MM.1S (cell line): ENCODE measurements at places on chromosomes 5 and 9.
A peak's percentile ranks its signal among the peaks of the same experiment; 100 is the strongest.

DNA sequence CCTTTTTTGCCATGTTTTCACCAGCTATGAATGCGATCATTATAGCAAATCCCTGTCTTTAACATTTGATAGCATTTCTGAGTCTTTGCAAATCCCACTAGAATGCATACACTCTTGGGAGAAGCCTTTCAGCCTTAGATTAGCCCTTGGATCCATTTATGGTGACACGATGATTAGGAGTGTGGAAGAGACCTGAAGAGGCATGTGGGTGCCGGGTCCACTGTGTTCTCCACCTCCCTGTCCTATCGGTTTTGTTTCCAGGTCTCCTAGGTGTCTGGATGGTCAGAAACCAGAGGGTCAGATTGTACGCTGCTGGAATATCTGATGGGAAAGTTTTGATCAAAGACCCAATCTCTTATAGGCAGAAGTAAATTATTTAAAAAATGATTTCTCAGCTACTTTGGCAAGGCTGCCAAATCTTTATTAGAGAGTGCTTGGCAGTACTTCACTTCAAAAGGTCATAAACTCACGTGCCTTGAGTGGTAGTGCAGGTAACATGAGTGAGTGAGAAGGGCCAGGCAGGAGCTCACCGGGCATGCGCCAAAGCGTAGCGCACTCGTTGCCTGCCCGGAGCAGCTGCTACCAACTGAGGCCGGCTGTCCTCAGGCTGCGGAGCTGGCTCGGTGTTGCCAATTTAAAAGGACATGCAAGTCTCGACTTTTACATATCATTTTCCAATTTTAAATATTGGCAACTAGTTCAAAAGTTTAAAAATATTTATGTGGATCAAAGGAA lies 51.3 kb downstream of the PCSK5 start:
- DNase-seq = no peak

DNA sequence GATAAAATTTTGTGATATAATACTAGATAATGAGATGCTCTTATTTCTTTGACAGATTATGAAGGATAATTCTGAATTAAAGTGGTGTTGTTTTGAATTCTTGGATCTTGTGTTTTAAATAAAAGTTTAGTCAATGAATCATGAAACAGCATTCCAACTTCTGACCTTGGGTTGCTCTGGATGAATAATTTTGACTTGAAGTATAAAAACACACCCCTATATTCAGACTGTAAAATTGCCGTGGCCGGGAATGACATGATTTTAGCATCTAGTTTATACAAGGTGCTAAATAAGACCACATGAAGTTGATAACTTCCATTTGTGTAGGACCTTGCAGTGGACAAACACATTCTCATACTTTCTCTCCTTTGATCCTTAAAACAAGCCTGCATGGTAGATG lies 67.2 kb upstream of the DAP start:
- DNase-seq = no peak

DNA sequence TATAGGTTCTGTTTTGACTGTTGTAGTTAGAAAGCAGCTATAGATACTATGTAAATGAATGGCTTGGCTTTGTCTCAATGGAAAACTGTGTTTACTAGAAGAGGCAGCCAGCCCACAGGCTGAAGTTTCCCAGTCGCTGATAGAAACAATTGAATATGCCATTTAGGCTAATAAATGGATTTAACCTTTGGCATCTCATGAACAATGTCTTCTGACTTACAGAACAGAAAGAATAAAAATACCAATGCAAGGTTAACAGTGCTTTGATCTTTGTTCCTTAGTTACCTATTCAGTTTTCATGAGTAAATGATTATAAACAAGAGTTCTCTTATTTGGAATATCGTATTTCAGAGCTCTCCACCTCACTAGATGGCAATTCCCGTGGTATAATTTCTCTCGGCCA lies 120.6 kb downstream of the PAM start:
- DNase-seq = no peak

DNA sequence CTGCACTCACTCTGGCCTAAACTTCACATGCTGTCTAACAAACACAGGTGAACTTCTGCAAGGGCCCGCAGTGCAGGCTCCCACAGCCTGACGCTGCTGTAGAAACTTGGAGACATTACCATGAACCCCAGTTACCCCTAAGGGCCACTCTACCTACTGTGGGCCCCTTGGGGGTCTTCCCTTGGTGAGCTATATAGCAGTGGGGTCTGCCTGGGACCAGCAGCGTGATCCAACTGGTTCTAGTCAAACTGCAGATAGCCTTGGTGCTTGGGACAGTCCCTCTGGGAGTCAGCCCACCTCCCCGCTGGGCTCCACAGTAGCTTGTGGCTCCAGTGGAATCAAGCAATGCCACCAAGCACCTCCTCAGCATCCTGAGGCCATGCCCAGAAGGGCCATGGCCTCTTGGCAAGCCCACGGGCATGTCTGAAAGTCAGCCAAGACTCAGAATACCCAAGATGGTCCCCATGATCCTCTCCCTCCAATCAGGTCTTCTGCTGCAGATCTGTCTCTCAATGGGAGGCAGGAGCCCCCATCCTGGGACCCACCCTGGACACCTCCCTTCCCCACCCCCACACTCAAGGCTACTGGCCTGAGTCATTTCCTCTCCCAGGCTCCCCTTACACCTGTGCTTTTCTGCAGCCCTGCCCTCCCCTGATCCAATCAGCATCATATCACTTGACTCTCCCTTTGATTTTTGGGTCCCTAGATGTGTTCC lies 230.0 kb upstream of the IRX1 start:
- no peak for DNase-seq

DNA sequence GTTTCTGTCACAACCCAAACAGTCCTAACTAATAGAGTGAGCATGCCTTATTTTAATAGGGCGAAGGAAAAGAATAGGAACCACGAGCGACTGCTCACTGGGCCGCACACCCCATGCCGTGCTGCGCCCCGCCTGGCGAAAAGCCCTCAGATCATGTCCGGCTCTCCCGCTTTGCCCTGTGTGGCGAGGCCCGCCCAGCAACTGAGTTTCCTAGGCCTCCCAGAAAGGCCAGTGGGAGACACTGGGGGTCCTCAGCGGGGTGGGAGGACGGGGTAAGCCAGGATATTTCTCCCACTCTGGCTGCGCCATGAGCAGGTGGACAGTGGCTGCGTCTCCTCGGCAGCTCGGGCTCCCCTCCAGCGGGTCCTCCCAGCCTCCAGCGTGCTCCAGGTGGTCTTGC lies 138.0 kb downstream of the GAPVD1 start:
- no peak for DNase-seq

DNA sequence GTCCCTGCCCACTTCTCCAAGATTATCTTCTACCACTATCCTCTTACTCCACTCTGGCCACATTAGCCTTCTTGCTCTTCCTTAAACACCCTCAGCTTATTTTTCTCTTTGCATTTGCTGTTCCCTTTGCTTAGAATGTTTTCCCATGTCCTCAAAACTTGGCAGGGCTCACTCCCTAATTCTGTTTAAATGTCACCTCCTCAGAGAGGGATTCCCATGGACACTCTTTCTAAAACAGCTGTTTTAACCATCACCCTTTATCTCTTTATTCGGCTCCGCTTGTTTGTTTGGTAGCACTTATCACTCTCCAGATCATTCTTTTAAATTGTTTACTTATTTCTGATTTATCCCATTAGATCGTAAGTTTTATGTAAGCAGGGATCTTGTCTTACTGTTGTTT lies 278.5 kb downstream of the CWC27 start:
- DNase-seq = no peak

DNA sequence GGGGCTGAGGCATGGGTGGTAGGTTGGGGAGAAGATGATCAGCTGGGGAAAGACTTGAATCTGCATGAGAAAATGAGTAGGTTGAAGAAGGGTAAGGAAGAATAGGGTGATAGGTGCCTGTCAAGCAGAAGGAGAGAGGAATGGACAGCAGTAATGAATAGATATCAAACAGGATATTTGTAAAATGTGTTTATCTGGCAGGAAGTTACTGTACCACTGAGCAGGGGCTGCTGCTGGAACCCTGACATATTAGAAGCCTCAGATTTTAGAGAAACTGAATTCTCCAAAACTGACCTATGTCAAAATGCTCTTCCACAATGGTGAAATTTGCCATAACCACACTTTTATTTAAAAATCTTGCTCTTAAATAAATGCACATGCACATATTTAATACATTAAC lies 41.0 kb downstream of the CCDC192 start:
- DNase-seq = no peak

GRCh38 chr9:4328723-4329122 lies 28.9 kb upstream of the GLIS3 start:
- no peak for DNase-seq

DNA sequence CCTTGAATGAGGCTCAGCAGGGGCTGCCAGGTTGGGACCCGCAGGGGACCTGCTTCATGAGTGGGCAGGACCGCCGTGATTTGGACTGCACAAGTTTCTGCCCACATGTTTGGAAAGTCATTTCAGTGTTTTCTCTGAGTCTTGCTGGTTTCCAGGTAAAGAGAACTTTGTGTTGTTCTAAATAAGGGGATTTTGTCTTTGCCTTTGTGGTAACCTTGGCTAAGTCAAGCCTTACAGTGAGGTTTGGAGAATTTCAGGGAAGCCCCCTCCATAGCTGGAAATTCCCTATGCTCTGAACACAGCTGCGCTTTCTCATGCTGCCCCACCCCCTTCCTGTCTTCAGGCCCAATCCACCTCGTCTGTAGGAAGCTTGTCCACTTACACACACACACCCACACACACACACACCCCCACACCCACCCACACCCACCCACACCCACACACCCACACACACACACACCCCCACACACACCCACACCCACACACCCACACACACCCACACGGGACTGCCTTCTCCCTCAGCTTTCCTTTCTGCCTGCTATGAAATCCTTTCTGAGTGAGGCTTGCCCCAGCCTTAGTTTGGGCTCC lies 270.1 kb downstream of the HSPA4 start:
- DNase-seq = no peak

DNA sequence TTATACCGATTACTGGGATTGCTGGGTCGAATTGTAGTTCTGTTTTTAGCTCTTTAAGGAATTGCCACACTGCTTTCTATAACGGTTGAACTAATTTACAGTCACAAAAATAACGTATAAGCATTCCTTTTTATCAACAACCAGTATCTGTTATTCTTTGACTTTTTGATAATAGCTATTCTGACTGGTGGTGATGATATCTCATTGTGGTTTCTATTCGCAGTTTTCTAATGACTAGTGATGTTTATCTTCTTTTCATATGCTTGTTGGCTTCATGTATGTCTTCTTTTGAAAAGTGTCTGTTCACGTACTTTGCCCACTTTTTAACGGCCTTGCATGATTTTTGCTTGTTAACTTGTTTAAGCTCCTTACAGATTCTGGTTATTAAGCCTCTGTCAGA lies 74.4 kb downstream of the FAM174A start:
- DNase-seq = no peak

DNA sequence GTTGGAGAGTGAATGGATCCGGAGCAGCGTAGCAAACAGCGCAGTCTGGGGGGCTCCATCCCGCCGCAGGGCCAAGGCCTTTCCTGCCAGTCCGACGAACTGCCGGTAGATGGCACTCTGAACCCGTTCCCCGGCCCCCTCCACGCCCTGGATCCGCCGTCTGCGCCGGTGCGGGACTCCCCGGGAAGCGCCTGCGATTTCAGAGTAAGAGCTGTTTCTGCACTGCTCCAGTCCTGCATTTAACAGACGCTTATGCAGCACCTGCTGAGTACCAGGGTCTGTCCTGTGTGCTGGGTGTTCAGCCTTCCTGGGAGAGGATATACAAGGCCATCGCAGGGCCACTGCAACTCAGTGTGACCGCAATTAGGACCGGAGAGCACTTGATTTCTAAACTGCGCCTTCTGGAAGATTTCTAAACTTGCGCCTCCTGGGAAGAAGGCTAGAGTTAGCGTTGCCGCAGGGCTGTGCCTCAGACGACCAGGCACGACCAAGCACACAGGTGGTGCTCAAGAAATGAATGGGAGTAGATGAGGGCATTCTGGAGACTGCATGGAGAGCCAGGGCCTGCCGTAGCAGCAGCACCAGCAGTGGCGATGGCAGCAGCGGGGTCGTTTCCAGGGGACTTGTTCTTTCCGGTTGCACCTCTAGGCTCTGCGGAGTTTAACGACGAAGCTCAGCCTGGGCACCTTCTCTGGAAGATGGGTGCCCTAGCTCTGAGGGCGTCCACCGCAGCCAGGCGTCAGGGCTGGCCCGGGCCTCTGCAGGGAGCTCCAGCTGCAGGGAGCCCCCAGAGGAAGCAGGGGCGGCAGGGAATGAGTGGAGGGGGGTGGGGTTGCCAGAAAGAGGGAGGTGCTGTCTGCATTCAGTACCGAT lies 14.3 kb upstream of the TIFAB start:
- DNase-seq = peak; percentile 60

GRCh38 chr9:71747576-71747975 lies 20.7 kb downstream of the CEMIP2 start:
- DNase-seq = no peak

DNA sequence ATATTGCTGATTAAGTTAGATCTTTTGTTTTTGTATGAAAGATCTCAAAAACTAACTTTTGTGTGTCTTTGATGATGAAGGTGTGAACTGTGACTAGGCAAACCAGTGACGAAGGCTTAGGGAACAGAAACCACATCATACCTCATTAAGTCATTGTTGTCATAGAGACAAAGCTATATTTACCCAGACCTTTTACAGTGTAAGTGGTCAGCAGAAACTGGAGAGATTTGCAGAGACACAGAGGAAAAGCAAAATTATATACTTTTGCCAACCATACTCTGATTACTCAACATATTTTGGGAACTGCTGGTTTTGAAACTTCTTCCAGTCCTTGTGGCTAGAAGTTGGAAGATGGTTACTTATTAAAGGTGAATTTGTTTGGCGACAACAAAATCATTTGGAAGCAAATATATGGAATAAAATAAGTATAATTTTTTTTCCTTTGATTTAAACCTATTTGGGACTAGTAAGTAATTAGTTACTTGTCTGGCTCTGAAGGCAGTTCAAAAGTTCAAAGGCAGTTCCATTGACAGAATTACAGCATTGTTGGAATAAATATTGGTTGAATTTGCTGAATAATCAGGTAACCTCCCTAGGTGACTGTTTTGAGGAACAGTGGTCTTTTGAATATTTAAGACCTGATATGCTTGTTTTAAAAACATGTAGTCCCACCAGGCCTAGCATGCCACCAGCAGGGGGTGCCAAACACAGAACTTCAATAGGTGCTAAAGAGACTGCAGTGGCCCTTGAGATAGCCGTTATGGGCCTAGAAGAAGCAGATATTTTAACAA lies 103.8 kb downstream of the RPS23 start:
- peak; percentile 92 for DNase-seq

DNA sequence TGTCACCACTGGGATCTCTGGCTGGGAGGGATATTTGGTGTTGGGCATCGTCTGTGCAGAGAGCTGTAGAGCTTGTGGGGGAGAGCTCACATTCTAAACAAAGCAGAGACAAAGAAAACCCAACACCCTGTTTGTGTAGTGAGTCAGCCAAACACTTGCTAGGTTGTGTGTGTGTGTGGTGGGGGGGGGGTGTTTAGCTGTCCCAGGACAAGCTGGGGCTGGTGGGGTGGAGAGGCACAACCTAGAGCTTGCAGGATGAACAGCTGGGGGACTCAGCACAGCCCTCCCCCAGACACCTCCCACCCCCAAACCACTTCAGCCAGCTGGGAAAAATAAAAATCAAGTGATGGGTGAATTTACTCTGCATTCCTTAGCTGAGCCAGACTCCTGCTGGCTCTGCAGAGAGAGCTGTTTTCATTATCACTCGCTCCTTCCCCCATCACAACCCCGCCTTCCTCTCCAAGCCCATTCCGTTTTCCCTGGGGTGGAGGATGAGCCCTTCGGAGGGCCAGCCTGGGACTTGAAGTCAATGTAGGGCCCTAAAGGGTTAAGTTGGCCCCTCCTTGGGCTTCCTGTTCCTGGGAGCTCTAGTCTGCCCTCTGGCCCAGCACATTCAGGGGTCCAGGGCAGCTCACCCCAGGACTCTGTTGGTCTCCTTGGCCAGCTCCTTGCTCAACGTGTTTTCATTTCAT lies 2.6 kb downstream of the OLFML2A start:
- DNase-seq = no peak
